ENCODE measurements at places on chromosomes 4 and X.
A peak's percentile ranks its signal among the peaks of the same experiment; 100 is the strongest.

- DNase-seq: no peak
Observed at GRCh38 chr4:176048631-176049030, 17.0 kb upstream of the WDR17 start.

- no peak for DNase-seq
Observed at GRCh38 chrX:69969460-69969859, 80.3 kb downstream of the AWAT2 start.

- no peak for DNase-seq
Observed at GRCh38 chr4:78951862-78952472, 12.7 kb upstream of the PAQR3 start.

DNA sequence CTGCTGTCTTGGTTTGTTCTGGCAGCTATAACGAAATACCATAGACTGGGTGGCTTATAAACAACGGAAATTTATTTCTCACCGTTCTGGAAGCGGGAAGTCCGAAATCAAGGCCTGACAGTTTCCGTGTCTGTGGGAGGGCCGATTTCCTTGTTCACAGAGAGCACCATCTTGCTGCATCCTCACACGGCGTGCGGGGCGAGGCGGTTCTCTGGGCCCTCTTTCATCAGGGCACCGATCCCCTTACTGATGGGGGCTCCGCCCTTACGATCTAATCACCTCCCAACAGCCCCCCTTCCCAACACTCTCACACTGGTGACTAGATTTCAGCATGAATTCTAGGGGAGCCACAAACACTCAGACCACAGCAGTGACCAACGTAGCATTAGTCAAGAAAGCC is 578.3 kb upstream of the FAT1 start:
- peak; percentile 21 for DNase-seq

- no peak for DNase-seq
Observed at GRCh38 chr4:61580721-61581377, 380.7 kb downstream of the ADGRL3 start.

GRCh38 chrX:19382555-19383145 is 38.9 kb downstream of the PDHA1 start:
- DNase-seq: peak; percentile 58

DNA sequence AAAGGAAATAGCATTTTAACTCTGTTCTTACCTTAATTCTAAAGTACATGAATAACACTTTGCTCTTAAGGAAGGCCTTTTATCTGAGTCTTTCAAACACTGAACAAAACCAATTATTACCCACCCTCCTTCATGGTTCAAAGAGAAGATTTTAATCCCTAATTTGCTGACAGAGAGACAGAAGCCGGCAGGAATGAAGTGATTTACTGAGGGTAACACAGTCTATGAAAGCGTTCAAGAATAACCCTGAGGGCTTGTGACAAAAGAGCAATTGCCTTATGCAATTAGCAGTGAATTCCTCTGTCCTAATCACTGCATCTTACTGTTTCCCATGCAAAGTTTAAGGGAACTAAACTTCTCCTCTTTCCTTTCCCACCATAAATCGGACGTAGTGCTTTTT is 144.1 kb downstream of the PACRGL start:
- no peak for DNase-seq

DNA sequence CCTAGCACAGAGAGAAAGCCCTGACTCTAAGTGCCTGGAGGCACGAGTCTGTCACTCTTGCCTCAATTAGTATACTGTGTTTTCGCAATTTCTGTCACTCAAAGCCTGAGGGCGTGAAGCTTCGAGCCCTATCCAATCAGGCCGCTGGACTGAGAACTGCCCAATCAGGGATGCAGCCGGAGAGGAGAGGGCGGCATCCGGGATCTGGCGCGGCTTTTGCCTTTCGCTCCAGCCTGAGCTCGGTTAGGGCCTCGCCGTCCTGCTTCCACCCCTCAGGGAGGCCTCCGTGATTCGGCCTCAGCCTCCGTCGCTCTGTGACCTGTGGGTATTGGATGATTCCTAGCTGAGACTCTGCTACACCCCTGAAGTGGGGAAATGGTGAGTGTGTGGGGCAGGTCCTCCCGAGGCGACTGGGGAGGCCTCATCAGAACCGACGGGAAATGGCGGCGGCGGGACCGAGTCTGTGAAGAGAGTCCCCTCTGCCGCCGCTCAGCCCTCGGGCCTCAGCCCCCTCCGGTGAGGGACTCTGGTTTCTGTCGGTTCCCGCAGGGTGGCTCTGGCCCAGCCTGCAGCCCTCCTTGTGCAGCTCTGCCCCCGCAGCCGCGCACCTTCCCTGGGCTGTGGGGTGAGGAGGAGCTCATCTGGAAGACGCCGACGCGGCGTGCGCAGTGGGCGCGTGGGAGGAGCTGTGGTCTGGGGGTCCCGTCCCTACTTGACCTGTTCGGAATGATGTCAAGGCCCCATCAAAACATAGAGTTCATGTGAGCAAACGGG is 48.5 kb downstream of the ZNF141 start:
- DNase-seq: no peak

DNA sequence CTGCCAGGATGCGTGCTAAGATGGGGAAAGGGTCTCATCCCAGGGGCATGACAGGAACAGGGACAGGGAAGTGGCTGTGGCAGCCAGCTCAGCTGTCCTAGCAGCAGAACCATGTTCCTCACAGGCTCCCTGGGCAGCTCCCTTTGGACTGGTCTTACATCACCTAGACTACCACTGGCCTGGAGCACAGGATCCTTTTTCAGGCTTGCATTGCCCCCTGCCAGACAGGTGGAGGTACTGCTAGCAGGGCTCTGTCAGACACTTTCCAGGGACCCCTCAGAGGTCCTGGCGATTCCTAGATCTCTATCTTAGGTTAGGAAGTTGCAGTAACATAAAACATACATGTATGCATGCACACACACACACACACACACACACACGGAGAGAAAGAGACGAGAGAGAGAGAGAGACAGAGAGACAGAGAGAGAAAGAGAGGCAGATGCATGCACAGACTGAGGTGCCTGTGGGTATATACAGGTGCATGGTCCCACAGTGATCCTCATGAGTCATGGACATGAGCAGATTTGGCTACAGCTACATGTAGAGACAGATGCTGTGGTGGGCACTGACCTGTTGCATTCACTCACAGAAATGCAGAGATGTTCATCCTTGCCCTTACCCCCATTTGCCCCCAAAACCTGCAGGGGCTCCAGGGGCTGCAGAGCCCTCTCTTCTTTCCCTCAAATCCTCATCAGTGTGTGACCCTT is 63.6 kb downstream of the STARD8 start:
- peak; percentile 22 for DNase-seq

DNA sequence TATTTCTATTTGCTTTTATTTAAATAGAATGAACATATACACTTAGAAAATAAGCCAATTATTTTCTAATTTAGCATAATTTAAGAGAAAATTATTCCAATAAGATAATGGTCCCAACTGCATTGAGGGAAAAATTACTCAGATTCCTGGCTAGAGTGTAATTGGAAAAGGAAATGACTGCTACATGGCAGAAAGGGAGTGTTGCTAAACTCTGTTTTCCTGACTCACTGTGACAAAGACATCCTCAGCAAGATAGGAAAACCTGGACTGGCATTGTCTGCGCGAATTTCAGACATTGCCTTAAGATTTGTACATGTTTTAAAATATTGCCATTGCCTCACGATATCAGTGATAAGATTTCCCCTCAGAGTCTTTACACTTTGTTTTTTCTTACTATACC is 8.2 kb downstream of the TNIP3 start:
- peak; percentile 77 for DNase-seq

DNA sequence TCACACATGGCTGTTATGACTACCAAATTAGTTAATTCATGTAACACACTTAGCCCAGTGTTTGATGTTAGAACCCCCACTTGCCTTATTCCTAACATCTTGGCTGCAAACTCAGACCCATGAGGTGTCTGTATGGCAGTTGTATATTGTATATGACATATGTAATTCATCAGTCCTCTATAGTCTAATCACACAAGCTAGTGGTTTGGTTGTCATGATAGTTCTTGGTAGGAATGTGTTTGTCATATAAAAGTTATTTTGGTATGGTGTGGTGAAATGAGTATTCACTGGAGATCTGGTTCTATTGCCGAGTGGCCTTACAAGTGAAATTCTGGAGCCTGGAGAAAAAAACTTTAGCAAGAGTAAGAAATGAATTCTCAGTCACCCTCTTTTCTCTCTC is 149.2 kb downstream of the AWAT2 start:
- no peak for DNase-seq

DNA sequence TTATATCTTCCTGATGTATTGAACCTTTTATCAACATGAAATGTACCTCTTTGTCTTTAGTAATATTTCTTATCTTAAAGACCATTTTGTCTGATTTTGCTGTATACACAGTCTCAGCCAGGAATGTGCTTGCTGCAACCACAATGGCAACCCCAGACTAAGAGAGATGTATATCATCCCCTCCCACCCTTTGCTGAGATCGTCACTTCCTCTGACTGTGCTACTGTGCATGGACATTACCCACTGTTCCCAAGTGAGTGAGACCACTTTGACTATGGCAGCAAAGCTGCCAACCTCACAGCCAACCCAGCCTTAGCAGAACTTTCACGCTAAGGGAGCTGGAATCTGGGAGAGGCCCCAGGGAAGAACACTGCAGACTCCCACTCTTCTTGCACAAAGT is 46.0 kb downstream of the EIF2S3 start:
- no peak for DNase-seq

DNA sequence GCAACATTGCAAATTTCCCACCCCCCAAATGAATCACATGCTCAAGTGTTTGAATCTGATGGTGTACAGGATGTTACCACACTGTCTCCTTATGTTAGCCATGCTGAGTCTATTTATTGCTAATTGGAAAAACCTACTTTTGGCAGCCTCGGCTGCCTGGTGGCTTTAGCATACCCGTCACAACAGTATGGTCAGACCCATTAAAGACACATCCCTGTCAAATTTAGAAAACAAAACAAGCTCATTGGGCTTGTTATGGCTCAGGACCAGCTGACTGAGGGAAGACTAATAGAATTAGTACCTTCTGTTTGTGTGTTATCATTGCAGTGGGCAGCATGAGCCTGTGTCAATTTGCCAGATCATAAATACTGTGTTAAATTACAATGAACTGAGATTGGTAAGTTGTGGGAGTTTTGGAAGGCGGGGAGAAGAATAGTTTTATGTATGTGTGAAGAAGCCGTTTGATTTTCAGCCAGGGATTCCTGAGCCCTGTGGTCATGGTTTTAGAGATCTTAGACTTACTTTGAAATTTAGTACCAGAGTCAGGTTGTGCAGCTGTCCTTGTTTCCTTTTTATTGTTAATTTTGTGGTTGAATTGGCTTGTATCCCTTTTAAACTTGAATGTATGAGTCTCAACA is 66.8 kb downstream of the POLA1 start:
- DNase-seq: no peak

GRCh38 chrX:132180929-132181328 is 38.3 kb downstream of the RAP2C start:
- DNase-seq: no peak

GRCh38 chr4:101555341-101555880 is 208.1 kb upstream of the PPP3CA start:
- no peak for DNase-seq

- no peak for DNase-seq
Observed at GRCh38 chr4:4355302-4355701, 31.6 kb upstream of the NSG1 start.

DNA sequence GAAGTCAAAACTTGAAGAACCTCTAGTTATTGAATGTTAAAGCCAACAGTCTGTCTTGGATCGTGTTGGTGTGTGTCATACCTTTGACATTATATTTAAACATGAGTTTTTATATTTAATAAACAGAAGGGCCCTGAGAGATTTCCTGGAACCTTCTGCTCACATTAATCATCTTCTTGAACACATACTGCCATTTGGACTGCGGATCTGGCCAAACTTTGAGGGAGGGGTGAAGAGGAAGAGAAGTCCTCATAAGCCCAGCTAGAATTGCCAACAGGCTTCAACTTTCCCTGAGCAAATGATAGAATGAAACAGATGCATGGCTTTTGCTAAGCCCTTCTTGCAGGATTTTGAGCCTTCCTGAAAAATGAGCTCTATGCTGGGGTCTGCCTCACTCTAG is 27.4 kb downstream of the CCKAR start:
- no peak for DNase-seq

- no peak for DNase-seq
Observed at GRCh38 chr4:1478766-1479355, 72.6 kb upstream of the NKX1-1 start.

DNA sequence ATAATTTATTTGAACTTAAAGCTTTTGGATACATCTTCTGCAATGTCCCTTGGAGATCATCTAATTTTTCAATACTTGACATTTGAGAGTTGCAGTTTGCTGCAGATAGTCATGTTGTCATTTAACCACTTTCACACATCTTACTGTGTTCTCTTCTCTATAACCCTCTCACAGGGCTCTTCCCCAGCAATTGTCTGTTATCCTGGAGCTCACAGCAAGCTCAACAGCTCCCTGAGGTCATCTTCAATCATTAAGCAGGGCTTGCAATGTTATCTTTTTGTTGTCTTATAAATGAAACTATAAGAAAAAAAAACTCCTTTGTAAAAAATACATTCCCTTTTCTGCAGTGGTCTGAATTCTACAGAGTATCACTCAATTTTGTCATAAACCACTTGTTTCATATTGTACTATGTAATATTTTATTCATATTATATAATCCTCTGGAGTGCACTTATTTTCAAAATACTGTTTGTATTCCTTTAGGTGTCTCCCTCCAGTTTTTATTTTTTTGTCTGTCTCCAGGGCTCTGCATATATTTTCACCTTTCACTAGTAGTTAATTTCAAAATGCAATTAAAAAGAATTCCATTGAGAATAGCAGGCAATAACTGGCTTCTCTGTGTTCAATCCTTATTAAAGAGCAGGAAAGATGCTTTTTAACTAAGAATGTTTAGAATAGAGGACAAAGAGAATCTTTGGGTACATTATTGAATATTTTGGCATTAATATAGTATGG is 106.3 kb upstream of the ARSJ start:
- DNase-seq: no peak

DNA sequence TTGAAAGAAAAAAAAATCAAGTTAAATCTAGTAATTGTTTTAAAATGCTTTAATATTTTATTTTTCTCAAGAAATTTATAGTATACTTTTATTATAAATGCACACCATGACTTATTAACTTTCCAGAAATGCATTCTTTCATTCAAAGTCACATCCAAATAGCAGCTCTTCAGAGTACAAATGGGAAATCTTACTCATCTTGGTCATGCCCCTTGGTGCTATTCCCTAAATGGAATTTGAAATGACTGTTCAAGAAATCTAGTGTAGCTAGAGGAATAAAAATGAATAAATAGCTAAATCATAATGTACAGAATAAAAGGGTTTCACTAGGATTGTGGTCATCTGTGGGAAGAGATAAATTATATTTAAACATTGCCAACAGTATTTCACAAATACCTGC is 1139.7 kb downstream of the PCDH18 start:
- no peak for DNase-seq

All from lung (tissue), 17 donors.